ENCODE measurements at places on chromosomes 1 and 21. TPM values are rescaled to one million over a fixed set of nuclear protein-coding genes. Genes with fewer than 3 reads are reported as not detected.

PCP4 gene
- not detected for total RNA-seq

COL24A1 gene
- 0.03 TPM for total RNA-seq

FCGR3A gene
- total RNA-seq = not detected

OR10J1 gene
- not detected for total RNA-seq

CD52 gene
- not detected for total RNA-seq

IL20 gene
- 0.25 TPM for total RNA-seq

LMX1A gene
- total RNA-seq = not detected

NOTCH2 gene
- total RNA-seq = 77.2 TPM

FAM131C gene
- total RNA-seq = not detected

ITLN1 gene
- not detected for total RNA-seq

DDR2 gene
- 52.7 TPM for total RNA-seq

AMY2B gene
- total RNA-seq = 0.42 TPM

MATN1 gene
- total RNA-seq = 0.26 TPM

Data from SJSA1 (cell line).